ENCODE measurements at places on chromosomes 13 and 19.

DNA sequence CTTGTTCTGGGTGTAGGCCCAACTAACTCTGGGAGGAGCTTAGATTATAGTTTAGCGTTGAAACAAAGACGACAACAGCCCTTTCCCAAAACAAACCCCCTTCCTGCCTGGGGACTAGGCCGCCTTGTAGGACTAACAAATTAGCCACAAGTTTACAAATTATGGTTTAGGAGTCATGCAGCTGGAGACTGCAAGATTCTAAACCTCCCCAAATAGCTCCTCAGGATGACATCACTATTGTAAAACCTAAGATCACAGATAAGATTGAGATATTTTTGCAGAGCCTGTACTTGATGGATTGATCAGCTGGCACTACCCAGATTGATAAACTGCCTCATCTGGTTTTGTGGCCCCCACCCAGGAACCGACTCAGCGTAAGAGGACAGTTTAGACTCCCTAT lies 2.3 kb upstream of the SLC25A15 start:
- no peak for DNase-seq

DNA sequence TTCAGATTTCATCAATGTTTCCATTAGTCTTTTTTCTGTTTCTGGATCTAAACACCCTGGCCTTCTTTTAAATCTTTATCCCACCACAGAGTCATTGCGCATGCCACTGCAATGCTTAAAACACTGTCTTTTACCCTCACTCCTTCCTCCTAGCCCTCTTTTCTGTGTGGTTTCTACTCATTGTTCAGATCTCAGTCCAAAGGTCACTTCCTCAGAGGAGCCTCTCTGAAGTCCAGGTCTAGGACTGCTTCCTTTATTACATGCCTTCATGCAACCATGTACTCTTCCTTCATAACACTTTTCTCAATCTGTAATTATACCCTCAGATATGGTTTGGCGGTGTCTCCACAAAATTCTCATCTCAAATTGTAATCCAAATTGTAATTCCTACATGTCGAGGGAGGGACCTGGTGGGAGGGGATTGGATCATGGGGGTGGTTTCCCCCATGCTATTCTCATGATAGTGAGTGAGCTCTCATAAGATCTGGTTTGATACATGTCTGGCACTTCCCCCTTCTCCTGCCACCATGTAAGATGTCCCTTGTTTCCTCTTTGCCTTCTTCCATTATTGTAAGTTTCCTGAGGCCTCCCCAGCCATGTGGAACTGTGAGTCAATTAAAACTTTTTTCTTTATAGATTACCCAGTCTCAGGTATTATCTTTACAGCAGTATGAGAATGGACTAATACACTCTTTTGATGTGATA lies 808.9 kb downstream of the DIAPH3 start:
- DNase-seq = no peak

GRCh38 chr13:43758834-43759233 lies 27.9 kb downstream of the ENOX1 start:
- DNase-seq = no peak

DNA sequence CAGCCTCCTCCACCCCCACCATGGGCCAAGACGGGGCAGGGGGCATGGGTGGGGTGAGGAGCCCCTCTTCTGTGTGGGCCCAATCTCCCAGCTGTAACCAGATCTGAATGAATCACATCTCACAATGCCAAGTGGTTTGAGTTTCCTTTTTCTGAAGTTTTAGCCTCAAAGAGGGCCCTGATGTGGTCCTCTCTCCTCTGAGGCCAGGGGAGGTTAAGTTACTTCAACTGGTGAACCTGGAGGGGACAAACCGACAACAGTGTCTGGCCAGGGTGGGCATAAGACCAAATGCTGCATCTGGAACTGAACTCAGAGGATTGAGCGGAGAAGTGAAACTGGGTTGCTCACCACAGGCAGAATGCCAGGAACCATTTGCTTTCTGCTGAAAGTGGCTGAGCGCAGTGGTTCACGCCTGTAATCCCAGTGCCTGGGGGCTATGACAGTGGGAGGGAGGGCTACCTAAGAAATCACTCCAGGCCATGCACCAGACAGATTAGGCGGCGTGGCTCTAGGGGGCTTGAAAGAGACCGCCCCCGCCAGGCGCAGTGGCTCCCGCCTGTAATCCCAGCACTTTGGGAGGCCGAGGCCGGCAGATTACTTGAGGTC lies 15.4 kb upstream of the IRGC start:
- peak; percentile 87 for DNase-seq

DNA sequence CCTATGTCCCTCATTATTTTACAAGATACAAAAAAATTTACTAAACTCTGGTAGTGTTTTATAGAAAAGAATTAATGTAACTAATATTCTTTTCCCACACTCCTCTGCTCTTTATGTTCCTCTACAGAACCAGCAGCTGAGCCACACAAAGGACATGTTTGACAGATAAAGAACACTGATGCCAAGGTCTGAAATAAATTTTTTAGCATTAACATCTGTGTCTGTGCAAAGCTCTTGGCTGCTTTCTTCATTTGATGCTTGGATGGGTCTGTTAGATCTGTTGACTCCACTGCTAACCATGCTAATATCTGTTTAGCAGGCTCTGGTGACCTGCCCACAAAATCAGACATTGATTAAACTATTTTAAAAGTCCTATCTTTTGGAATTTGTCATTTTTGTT lies 2363.8 kb downstream of the PCDH9 start:
- DNase-seq = no peak

- no peak for DNase-seq
Observed at GRCh38 chr13:64283926-64284325, 2868.3 kb upstream of the PCDH20 start.

- DNase-seq = no peak
Observed at GRCh38 chr19:2176337-2176994, 12.7 kb downstream of the DOT1L start.

- no peak for DNase-seq
Observed at GRCh38 chr19:32858559-32858958, 11.0 kb downstream of the SLC7A9 start.

DNA sequence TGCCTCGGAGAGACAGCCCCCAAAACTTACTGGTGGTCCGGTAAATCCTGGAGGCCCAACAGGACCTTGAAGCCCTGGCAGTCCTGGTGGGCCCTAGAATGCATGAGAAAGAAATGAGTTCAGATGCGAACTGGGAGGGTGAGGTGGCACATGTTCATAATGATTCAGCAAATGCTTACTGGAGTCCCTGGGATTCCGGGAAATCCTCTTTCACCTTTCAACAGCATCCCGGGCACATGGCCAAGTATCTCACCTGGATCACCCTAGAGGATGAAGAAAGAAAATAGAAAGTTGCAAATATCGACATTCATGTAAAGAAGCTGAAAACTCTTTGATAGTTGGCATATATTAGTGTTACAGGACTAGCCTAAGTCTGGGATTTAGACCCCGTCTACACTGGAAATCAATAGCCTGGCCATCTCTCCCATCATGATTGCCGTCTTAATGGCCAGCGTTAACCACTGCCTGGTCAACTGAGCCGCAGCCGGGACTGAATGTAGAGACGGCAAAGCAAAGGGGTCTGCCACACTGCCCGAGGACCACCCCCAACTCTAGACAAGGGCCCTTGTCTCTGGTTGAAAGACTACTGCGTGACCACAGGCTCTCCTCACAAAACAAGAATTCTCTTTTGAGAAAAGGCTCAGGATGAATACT lies 96.9 kb downstream of the COL4A1 start:
- DNase-seq = no peak
